AG08395 (cell line): ENCODE measurements at places on chromosomes 6 and 20.

GRCh38 chr6:12483712-12484111 lies 193.6 kb downstream of the EDN1 start:
- peak; percentile 71 for DNase-seq

DNA sequence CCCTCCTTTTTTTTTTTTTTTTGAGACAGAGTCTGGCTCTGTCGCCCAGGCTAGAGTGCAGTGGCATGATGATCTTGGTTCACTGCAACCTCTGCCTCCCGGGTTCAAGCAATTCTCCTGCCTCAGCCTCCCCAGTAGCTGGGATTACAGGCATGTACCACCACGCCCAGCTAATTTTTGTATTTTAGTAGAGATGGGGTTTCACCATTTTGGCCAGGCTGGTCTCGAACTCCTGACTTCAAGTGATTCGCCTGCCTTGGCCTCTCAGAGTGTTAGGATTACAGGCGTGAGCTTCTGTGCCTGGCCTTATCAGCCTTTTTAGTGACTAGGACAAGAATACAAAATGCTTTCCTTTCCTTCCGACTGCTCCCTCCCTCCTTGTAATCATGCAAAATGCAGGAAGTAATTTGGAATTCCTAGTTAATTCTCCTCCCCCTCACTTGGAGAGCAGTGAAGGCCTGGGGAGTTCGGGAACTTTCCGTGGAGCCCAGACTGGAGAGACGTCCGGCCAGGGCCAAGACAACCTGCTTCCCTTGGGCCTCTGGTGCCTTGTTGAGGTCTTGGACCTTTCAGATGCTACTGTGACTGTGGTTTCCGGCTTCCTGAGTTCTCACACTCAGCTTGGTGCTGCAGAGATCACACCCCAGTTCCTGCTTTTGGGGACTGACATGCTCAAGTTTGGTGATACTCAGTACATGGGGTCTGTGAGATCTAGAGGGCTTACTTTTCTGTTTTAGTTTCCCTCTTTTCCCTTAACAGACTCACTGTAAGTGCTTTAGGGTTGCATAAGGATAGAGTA lies 3.9 kb upstream of the PHF20 start:
- DNase-seq, result no peak

DNA sequence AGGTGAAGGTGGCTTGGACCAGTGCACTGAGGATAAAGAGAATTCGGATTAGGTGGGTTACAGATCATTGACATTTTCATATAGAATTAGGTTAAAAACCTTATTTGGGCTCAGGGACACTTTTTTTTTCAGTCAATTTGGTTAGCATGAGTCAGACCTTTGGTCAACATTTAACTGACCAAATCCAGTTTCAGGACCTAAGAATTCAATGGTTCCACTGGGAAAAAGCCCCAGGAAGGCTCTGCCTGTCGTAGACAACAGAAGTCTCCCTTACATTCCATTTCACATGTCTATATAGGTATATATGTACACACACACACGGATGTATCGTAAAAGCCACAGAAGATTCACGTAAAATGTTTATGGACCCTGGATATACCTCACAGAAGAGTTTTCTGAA lies 184.2 kb upstream of the RREB1 start:
- no peak for DNase-seq

DNA sequence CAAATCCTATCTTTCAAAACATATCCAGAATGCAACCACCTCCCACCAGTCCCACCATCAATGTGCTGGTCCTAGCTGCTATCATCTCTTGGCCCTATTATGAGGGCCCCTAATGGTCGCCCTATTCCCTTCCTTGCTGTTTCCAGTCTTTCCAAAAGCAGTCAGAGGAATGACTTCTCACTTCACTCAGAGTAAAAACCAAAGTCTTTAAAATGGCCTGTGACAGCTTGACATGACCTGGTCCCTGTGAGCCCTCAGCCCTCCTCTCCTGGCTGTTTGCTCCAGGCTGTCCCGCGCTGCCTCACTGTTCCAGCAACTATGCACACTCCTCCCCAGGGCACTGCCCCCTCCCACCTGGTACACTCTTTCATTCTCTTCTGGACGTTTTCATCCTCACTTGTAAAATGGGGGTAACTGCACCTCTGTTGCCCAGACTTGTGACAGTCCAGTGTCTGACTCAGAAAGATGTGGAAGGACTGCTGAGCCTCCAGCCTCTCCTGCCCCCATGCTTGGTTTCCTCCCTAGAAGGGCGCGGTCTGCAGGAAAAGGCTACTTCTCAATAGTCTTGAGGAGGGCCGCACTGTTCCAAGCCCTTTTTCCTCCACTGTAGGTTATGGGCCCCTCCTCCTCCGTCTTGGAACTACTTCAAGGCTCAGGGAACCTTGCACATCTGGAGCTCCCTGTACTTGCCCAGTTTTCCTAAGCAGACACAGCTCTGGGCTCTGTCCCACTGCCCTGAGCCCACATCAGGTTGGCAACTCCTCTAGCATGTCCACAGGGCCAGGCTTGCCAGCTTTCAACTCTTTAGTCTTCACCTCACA lies 64.7 kb downstream of the MYH7B start:
- DNase-seq, result peak; percentile 31

- DNase-seq, result no peak
Observed at GRCh38 chr20:19806806-19807190, 48.7 kb downstream of the RIN2 start.

DNA sequence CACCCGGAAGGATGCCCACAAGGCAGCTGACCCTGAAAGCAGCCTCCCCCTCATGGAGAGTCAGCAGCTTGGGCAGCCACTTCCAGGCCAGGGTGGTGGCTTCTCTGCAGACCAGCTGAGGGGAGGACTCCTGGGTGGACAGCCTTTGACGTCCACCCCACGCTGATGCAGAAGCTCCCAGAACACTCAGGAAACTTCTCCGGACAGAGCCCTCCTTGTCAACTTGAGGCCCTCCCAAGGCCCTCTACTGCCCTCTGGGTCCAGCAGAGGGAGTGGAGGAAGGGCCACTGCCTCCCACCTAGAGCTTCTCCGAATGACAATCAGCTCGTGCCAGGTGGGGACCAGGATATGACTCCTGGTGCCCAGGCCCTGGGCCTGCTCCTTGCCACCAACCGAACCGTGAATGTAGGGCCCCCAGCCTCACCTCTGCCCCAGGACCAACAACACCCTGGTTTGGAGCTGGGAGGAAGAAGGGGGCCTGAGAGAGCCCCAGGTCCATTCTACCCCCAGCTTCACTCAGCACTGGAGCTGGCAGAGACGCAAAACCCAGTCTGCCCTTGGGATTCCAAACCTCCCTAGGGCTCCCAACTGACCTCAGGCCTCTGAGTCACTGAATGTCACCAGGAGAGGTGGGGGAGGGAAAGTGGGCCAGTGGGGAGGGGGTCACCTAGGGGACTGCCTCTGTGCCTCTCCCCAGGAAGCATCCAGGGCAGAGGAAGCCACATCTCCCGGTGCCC lies 10.9 kb upstream of the SLC22A7 start:
- DNase-seq, result peak; percentile 28
